ENCODE measurements at places on chromosomes 5 and 9.

DNA sequence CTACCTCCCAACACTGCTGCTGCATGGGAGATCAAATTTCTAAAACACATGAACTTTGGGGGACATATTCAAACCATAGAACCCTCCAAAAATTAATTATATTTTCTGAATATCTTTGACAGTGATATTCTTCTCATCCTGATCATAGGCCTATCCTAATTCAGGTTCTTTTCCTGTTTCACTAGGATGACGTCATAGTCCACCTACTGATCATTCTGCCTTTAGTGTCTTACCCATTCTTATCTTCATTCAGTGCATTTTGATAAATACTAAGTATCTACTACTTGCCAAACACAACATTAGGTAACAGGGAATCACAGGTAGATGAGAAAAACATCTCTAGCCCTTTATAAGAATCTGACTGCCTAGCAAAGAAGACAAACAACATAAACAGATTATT lies 179.1 kb upstream of the PRLR start:
- no peak for DNase-seq

DNA sequence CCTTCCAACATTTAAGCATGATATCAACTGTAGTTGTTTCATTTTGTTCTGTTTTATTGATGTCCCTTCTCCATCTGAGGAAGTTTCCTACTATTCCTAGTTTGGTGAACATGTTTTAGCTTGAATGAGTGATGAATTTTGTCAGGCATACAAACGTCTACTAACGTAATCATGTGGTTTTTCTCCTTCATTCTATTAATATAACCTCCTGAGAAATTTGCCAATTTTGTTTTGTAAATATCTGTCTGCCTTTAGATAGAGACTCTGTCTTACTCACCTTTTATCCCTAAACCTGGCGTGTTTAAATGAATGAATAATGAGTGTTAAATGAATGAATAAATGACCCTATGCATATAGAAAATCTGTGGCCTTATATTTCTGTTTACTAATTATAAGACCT lies 26.5 kb upstream of the NREP start:
- no peak for DNase-seq

GRCh38 chr5:133652951-133653759 lies 40.8 kb upstream of the FSTL4 start:
- no peak for DNase-seq

- no peak for DNase-seq
Observed at GRCh38 chr9:134172198-134173126, 8.1 kb upstream of the RNU6ATAC start.

- no peak for DNase-seq
Observed at GRCh38 chr5:132746954-132747615, at the start of gene CCNI2. Gene CCNI2 (plus strand): TSS chr5:132747426. CDS start chr5:132747496, 70 bp downstream.

DNA sequence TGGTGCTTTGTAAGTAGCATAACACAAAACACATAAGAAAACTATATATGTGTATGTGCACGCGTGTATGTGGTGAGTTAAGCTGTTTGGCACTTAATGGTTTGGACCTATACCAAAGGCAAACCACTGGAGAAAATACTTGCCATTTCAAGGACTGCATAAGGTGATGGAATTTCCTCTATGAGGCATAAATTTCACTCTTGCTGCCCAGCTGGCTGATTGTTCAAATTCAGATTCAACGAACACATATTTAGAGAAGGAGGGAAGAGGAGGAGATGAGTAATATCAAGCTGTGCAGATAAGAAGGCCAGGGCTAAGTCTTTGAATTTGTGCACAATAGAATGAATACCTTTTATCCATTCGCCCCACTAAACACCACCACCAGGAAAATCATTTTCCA lies 470.6 kb upstream of the MPDZ start:
- DNase-seq, result no peak

DNA sequence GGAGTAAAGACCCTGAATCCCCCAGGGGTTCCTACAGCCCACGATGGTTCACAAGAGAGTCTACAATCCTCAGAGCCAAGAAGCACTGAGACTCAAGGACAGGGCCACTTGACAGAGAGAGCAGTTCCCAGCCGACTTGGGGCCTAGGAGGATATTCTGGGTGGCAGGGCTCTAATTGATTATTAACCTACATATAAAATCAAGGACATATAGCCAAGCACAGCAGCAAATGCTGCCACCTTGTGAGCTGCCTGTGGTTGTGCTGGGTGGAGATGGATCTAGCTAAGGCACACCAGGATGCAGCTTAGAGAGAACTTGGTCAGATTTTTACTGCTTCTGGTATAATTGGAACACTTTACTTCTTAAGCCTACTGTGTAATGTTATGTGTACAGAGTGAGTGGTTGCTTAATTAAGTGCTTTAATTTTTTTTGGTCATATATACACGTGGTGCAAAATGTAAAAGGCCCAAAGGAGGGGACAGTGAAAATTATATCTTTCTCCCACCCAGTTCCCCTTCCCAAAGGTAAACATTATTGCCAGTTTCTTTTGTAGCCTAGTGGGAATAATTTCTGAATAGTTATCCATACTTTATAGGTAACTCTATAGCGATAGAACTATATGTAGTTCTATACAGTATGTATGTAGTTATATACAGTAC lies 78.8 kb downstream of the F2RL2 start:
- no peak for DNase-seq

DNA sequence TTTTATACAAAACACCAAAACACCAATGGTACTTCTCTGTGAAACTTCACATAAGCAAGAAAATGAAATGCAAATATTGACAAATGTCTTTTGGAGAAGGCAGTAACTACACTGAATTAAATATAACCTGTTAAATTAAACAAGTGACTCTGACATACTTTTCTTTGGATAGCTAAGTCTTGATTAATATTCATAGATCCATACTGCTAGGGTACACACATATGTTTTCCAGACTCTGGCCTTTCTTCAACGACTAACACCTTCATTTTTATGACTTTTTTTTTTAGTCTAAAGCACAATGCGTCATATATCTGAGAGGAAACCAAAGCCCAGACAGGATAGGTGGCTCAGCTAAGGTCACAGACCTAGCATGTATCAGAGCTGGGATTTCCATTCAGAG lies 263.7 kb downstream of the TENT4A start:
- no peak for DNase-seq
